Coronary artery (tissue), 2 donors: ENCODE measurements at places on chromosomes 1 and 21.

DNA sequence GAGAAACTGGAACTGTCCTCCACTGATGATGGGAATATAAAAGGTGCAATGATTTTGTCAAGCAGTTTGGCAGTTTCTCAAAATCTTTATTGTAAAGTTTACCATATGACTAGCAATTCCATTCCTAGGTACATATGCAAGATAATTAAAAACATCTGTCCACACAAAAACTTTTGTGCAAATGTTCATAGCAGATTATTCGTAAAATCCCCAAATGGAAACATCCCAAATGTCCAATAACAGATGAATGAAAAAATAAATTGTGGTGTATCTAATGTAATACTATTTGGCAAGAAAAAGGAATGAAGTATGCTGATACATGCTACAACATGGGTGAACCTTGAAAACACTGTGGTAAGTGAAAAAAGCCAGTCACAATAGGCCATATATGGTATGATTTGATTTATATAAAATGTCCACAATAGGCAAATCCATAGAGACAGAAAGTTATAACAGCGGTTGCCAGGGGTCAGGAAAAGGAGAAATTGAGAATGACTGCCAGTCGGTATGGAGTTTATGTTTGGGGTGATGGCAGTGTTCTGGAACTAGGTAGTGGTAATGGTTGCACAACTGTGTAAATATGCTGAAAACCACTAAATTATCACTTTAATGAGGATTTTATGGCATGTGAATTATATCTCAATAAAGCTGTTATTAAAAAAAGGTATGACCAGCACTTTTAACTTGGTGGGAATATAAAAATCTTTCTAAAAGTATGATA, 81.7 kb upstream of the BEND5 start:
- no peak for DNase-seq

- DNase-seq, result no peak
These were observed 62.7 kb downstream of the ZC3H11B start for GRCh38 chr1:219550201-219550600.

GRCh38 chr1:24317081-24317480, 2.1 kb upstream of the GRHL3 start:
- no peak for DNase-seq

DNA sequence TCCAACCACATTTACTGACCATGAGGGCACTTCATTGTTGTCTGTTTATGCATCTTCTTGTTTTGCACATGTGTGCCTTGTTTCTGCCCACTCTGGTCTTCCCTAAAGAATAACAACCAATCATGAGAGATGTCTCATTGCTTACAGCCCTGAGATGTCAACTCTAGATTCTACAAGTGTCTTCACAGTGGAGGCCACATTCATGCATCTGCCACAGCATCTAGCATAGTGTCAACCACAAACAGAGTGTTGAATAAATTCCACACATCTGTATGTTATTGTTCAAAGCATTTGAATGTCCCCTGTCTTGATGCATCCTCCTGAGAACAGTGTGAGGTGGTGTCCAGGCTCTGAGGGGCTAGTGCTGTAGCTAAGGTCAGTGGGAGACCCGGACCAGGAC, 43.1 kb downstream of the KCNC4 start:
- DNase-seq, result no peak

GRCh38 chr1:148388260-148389026, 94.7 kb downstream of the PPIAL4G start:
- peak; percentile 93 for DNase-seq

- no peak for DNase-seq
These were observed 330.6 kb downstream of the DSCAM start for GRCh38 chr21:40516335-40516734.

GRCh38 chr1:238468068-238468467, 577.3 kb upstream of the ZP4 start:
- no peak for DNase-seq

DNA sequence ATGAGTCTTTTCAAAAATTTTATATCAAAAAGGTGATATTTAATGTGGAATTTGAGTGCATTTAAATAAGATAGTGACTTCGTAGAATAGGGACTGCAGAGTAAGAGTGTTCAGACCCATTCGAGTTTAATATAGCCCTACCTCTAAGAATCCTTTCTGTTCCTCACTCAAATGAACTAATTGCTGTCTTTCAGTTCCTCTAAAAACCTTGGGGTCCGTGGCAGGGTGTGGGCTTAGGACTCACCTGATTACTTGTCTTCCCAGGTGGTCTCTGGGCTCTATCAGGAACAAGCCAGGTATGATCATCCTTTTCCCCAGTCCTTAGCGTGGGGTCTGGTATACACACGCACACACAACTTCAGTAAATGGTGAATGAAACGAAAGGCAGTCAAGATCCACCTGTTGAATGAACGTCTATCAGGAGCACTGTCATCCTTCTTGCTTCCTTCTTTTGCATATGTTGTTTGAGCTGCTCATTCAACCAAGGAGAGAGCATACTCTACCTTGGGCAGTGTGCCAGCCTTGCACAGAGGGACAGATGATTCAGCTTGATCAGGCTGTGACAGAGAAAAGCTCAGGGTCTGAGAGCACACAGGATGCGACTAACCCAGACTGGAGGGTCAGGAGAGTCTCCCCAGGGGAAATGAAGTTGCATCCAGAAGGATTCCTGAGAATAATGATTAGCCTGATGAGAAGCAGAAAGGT, 1.2 kb upstream of the RNF11 start:
- peak; percentile 75 for DNase-seq

DNA sequence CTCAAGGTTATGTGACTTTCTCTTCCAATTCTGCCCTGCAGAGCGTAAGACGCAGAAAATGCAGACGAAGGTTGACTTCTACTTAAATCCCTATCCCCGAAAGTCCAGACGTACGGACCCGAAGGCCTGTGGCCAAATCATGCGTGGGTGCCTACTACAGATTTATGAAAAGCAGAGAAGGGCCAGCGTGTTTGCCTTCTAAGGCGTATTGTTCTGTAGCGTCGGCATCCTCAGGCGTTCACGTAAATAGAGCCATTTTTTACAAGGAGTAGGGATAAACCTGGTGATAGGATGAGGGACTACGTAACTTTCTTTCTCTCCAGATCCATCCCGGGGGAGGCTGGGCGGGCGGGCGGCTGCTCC, 222 bp upstream of the GIPC2 start:
- DNase-seq, result no peak

- DNase-seq, result no peak
These were observed 215.7 kb upstream of the IRF2BP2 start for GRCh38 chr1:234825498-234826165.

- DNase-seq, result peak; percentile 45
These were observed 612.9 kb downstream of the PTPRU start for GRCh38 chr1:29849038-29849750.

DNA sequence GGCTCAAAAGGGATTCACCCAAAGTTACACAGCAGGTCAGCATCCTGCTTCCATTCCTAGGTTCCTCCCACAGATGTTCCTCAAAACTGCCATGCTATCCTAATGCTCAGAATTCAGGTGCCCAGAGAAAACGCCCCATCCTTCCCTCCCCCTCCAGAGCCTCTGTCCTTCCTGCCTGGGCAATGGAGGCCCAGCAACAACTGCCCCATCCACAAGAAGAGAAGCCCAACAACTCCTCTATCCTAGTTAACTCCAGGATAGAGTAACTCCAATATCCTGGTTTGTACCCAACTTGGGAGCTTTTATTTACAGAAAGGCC, 16.9 kb downstream of the COL9A2 start:
- no peak for DNase-seq

DNA sequence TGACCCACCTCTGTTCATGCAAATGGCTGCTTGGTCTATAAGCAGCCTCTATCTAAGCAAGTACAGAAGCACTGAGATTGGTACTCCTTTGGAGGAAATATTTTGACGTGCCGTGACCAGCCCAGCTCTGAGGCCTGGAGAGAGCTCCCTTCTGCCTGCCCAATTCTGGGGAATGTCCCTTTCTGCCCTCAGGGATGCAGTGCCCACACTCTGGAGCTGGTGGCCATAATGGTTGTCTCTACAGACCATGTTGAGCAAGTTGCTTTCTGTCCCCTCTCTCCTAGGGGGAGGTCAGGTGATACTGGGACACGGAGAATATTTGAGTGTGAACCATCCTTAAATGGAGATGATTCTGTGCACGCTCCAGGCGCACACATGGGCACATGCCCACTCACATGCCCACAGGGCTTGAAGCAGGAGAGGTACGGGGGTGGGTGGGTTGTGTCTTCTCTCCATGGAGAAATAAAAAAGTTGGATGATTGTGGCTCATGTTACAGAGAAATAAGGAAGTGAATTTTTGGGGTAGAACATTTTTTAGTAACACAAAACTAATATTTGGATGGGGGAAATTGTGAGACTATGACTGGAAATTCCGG, 13.9 kb upstream of the ALPL start:
- no peak for DNase-seq

DNA sequence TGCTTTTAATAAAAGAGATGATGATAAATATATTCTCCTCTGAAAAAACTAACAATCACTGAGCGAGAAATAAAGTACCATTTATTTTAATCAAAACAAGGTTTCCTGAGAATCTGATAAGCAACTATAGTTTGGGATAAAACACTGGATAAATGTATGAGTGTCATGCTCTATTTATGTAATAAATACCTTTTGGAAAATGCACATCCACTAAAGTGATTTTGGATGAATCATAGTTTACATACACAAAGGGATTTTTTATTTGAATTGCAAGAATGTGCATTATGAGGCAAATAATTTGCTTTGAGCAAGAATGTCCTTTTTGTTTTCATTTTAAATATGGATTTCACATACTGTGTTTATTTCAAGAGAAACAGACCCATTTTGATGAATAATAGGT, 1483.5 kb downstream of the MRPL39 start:
- DNase-seq, result no peak

GRCh38 chr1:113788802-113789201, 23.5 kb downstream of the RSBN1 start:
- no peak for DNase-seq

- no peak for DNase-seq
These were observed 120.6 kb downstream of the NUF2 start for GRCh38 chr1:163442231-163442879.

GRCh38 chr1:181134543-181135436, 46.3 kb downstream of the IER5 start:
- no peak for DNase-seq

GRCh38 chr1:67939942-67940341, 106.7 kb upstream of the GNG12 start:
- no peak for DNase-seq

- no peak for DNase-seq
These were observed 122.2 kb downstream of the CCDC185 start for GRCh38 chr1:223515421-223515820.

GRCh38 chr1:233025157-233025556, 74.7 kb downstream of the NTPCR start:
- DNase-seq, result no peak

DNA sequence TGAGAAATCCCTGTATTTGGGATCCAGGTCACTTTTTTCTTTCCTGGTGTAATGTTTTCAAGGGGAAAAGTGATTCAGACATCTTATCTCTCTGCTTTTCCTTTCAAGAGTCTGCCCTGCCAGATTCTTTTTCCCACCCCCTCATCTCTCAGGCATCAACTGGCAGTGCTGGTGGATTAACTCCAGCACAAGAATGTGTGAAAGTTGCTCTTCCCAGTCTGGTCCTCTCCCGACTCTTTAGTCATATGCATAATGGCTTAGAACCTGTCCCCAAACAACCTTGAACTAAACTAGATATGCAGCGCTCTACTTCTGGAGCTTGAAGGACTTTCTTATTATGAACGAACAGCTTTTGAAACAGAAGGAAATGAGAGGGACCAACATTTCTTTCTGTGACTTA, 88.5 kb downstream of the SLC44A5 start:
- DNase-seq, result no peak

DNA sequence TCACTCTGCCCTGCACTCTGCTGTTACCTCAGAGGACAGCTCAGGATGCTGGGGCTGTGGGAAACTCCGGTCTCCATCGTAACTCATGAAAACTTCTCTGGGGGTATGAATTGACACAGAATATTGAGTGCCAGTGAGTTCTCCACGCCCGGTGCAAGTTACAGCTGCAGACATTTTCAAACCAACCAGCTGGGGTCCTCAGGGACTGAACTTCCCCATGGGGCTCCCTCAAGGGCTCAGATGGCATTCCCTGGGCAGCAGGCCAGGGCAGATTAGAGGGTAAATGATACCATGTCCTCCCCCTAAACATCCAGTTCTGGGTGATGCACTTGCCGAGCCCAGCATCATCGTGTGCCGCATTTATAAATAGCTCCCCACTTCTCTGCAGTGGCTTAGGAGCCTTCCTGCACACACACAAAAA, 27.8 kb upstream of the CCSAP start:
- DNase-seq, result no peak

DNA sequence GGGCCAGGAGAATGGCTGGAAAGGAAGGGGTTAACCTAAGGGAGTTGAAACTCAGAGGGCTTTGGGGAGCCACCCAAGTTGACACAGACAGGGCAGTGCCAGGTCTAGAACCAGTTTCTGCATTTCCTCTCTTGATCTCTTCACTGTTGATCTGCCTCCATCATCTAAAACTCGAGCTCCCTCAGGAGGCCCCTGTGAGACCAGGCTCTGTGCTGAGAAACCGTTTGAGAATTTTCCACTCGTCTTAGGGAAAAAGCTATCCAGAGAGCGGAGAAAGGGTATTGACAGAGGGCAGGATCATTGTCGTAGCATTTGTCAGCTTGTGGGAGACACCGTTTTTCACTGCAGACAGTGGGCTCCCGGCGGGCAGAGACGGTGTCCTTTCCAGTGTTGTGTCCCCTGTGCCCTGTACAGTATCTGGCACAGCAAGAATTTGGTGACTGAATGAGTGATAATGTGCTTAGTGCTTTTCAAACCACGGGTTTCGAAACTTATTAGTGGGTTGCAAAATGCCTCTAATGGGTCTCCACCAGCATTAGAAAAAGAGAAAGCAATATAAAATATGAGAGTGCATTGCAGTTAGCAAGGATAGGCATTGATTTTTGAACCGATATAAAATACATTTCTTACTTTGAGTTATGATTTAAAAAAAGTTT, 31.1 kb downstream of the PROK1 start:
- DNase-seq, result no peak

- no peak for DNase-seq
These were observed 83.9 kb downstream of the DYRK1A start for GRCh38 chr21:37450445-37450941.

DNA sequence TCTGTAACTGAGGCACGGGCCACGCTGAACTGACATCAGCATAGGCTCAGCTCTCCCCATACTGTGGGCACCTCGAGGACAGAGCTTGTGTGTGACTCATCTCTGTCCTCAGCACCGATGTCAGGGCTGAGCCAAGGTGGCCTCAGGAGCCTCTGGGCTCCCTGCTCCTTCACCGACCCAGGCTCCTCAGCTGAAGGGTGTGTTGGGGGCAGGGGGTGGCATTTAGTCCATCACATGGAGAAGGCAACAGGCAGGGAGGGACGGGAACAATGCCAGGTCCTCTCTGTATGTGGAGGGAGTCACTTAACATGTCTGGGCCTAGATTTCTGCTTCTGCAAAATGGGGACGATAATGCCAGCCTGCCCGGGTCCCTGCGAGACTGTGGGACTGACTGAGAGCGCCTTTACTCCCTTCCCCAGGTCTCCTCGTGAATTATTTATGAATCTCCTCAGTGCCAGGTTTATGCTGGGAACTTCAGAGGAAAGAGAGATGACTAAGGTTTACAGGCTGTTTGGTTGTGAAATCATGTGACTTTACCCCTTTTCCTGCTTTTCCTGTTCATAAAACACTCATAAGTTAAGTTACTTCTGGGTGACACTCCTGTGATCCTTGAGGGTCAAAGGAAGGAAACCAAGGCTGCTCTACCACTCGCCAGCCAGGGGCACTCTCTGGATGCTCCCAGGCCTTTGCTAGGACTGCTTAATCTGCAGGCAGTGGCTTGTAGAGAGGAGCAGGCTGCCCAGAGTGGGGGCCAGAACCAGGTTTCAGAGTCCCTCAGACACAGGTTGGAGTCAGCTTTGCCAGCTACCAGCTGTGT, 16.2 kb downstream of the TTC39A start:
- DNase-seq, result no peak

GRCh38 chr1:88350648-88351047, 333.4 kb upstream of the PKN2 start:
- no peak for DNase-seq
